ENCODE measurements at places on chromosomes 7 and 10.

DNA sequence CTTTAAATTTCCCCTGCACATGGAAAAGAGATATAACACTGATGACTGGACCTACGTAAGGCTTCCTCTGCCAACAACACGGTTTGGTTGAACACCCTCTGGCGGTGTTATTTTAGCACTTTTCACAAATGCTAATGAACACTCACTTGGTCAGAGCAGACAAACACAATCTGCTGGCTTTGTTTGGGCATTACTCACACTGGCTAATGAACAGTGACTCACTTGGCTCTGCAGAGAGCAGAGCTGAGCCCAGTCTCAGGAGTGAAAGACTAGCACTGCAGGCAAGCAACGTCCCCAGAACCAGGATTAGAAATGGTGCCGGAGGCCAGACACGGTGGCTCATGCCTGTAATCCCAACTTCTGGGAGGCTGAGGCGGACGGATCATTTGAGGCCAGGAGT lies 430.8 kb downstream of the PLXNA4 start:
- DNase-seq, result no peak

DNA sequence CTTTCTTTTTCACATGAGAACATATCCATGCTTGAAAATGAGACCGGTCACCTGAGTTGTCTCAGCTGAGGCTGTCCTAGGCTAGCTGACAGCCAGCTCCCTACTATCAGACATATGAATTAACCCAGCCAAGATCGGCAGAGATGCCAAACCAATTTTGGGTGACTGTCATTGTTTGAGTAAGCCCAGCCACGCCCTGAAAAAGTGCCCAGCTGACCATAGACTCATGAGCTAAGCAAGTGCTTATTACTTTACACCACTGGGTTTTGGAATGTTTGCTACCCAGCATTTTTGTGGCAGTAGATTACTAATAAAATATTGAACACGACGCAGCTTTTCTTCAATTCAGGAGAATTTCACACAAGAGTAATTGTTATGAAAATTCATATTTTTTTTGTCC lies 265.2 kb upstream of the LYZL1 start:
- no peak for DNase-seq

- DNase-seq, result no peak
Observed at GRCh38 chr10:113693348-113693747, 13.6 kb downstream of the CASP7 start.

GRCh38 chr7:70380421-70381015 lies 751.4 kb upstream of the GALNT17 start:
- no peak for DNase-seq

GRCh38 chr10:62853710-62854109 lies 37.5 kb upstream of the EGR2 start:
- peak; percentile 1 for DNase-seq

- DNase-seq, result no peak
Observed at GRCh38 chr10:33478675-33479125, 144.2 kb upstream of the NRP1 start.

DNA sequence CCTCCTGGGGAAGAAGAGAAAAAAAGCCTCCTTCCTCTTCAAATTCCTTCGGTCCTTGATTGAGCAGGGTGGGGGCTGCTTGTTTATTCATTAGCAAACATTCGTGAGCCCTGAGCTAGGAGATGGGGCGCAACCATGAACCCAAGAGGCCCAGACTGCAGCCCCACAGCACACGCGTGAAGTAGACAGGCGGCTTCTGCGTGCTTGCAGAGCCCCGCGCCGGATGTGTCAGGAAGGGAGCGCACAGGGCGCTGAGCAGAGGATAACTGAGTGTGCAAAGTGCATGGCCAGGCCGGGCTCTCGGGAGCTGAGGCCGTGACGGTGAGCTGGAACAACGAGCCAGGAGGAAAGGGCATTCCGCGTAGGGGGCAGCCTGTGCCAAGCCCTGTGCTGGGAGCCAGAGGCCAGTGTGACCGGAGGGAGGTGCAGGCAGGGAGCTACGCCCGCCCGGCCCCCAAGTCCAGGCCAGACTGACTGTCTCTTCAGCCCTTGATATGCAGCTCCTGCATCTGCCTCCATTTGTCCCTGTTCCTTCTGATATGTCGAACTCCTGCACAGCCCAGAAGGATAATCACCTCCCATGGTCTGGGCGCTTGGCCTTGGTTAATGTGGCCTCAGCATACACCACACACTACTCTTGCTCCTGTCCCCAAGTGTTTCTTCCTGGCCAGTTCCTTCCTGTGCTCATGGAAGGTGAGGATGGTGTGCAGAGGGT lies 4.6 kb downstream of the FOXL3 start:
- no peak for DNase-seq

DNA sequence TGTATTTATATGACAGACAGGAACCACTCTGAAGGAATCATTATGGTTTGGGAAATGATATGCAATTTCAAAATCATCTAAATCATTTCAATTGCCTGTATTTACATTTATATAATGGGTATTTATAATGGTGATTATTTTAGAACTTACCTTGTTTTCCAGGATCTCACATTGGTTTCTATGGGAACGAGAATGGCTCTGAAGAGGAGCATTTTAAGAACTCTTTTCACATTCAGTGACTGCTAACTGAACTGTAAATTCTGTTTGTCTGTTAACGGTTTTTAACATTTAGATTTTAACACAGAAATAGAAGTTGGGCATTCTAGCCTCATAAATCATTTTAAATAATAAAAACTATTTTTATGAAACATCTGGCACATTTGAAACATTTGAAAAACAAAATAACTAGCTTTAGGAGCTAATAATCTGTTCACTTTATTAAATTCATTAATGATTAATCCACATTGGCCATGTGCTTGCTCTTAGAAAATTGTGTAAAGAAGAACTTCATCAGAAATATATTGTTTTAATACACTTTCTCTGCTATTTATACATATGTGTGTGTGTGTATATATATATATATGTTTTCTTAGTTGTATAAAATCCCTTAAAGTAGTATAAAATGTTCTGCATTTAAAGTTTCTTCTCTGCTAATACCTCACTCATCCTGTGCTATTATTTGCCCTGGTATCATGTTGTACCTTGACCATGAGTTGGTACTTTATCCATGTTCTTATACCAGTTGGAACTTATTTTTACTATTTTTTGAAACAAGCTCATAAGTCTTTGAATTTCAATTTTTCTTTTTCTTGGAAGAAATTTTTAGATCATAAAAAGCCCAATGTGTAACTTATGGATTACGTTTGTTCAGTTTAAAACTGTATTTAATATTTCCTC lies 8.7 kb upstream of the SEM1 start:
- no peak for DNase-seq

DNA sequence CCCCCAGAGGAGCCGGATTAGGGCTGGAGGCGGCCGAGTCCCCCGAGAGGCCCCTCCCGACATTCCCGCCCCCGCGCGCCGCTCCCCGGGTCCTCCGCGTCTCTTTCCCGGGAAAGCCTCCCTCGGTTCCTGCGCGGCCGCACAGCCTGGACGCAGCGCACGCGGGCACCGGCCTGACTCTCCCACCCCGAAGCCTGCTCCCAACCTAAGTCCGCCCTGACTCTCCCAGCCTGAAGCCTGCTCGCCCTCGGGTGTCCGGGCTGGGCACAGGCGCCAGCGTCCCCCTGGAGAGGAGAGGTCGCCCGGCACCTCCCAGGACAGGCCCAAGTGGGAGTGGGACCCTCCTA lies 441 bp upstream of the VENTX start:
- no peak for DNase-seq

Data from stimulated activated CD8-positive, alpha-beta memory T cell treated with anti-CD3 and anti-CD28 coated beads, Interleukin-7, amount 100 ng/mL, for 1 hour (primary cell).